ENCODE measurements at places on chromosomes 16 and 17. TPM values are rescaled to one million over a fixed set of nuclear protein-coding genes. Genes with fewer than 3 reads are reported as not detected.

DNA sequence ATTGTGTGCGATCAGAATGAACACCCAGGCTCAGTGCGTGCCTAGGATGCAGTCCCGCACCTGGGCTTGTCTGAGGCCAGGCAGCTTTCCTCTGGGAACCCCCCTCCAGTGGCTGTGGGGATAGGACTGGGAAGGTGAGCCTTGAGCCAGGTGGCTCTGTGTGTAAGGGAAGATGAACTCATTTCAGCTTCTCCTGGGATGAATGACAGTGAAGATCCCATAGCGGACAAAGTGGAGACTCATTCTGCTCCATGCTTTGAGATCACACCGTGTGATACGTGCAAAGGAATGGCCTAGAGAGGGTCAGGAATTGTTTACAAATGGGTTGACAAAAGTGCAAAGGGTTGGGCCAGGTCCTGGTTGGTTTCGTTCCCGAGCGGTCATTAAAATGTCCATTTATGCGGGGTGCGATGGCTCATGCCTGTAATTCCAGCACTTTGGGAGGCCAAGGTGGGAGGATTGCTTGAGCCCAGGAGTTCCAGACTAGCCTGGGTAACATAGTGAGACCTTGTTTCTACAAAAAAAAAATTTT, 15.8 kb downstream of the GPRC5C start:
- no peak overlapping the region for H3K4me3 ChIP-seq
- no peak overlapping the region for H3K27ac ChIP-seq
- H3K36me3 ChIP-seq = peaks cover 26% of the 10 kb centered on the region

DNA sequence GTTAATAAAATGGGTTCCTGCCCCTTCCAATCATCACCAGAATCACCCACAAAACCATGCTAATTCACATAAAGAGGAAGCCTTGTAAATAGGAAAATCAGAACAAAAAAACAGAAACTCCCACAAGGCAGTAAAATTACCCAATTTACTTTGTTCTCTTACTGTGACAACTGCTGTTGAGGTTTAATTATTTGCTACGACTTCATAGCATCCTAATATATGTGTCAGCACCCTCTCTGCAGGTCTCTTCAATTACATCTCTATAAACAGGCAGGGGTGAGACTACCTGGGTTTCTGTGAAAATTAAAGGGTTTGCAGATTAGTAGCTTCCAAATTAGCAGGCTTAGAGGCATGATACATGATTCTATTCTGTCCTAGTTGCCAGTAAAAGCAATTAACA, 2.7 kb downstream of the WDR59 start:
- H3K36me3 ChIP-seq = peaks cover 10% of the 10 kb centered on the region
- DNase-seq = no peak
- no peaks in the 10 kb centered on the region for H3K27me3 ChIP-seq
- H3K4me1 ChIP-seq = no peaks in the 10 kb centered on the region
- no peak overlapping the region for H3K27ac ChIP-seq

GRCh38 chr16:66652661-66653360, 43.7 kb downstream of the CMTM4 start:
- H3K4me3 ChIP-seq = no peak overlapping the region
- H3K27me3 ChIP-seq = no peaks in the 10 kb centered on the region
- H3K27ac ChIP-seq = no peak overlapping the region
- peaks cover 5% of the 10 kb centered on the region for H3K36me3 ChIP-seq
- no peak for DNase-seq
- no peaks in the 10 kb centered on the region for H3K4me1 ChIP-seq

DNA sequence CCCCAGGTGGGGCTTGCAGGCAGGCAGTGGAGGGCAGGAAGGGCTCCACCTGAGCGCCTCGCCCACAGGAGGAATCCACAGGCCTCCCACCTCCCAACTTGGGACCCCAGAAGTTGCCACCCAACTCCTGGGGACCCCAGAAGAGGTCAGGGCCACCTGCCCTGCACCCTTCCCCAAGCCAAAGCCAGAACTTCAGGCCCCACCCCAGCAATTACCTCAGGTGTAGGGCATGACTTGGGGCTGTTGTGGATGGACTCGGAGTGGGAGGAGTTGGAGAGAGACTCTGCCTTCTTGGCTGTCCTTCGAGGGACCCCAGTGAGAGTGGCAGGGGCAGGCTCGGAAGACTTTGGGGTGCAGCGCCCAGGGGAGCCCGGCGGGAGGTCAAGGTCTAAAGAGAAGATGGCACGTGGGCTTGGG, 10.5 kb downstream of the TSPOAP1 start:
- no peaks in the 10 kb centered on the region for H3K36me3 ChIP-seq
- H3K27me3 ChIP-seq = no peaks in the 10 kb centered on the region

DNA sequence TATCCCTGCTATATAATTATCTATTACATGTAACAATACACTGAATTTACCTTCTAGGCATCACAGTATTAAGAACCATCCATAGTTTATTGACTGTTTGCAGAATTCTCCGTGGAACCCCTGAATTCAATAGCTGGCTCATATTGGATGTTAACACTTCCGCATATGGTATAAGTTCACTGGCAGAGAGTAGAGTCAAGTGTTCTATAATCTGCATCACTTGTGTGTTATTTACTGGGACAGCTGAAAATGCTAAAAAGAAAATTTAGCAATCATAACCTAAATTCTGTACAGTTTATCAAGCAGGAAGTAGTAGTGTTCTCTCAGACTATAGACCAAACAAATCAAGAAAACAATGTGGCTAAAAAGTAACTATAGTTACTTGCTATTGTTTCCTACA, 14.5 kb upstream of the BRIP1 start:
- DNase-seq = no peak
- no peaks in the 10 kb centered on the region for H3K4me1 ChIP-seq
- no peak overlapping the region for H3K4me3 ChIP-seq
- H3K27me3 ChIP-seq = no peaks in the 10 kb centered on the region
- no peak overlapping the region for H3K27ac ChIP-seq
- peaks cover 61% of the 10 kb centered on the region for H3K36me3 ChIP-seq

GRCh38 chr17:78174346-78174869, 6.0 kb downstream of the SYNGR2 start:
- H3K27ac ChIP-seq = no peak overlapping the region
- H3K4me1 ChIP-seq = peaks cover 4% of the 10 kb centered on the region
- peaks cover 53% of the 10 kb centered on the region for H3K36me3 ChIP-seq
- H3K4me3 ChIP-seq = no peak overlapping the region

DNA sequence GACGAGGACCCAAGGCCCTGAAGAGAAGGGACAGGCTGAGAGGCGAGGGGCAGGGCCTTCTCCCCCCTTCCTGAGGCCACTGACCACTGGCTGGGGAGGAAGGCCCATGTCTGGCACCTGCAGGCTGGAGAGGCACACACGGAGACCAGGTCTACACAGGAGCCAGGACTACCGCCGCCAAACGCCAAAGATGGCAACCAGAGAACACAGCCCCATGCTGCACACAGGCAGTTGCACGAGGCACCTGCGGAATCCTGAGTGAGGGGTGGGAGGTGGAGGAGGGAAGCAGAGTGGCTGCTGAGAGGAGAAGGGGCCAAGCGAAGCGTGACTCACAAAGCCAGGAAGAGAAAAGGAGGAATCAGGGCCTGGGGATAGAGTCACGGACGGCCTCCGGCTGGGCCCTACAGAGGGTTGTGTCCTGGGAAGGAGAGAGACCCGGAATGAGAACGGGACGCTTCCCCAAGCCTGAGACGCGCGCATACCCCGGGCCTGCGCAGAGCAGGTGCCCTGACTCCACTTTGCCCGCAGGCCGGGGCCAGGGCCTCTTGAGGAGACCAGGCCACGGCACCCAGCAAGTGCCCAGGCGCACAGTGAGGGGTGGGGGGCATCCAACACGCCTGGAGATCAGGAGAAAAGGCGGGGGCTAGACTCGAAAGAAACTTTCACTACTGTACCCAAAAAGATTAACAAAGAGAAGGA, 28.7 kb upstream of the C16orf95 start:
- peaks cover 19% of the 10 kb centered on the region for H3K36me3 ChIP-seq
- no peaks in the 10 kb centered on the region for H3K27me3 ChIP-seq
- H3K27ac ChIP-seq = no peak overlapping the region
- H3K4me3 ChIP-seq = no peak overlapping the region
- no peak for DNase-seq

Gene DLX3
- total RNA-seq = 0.58 TPM

DNA sequence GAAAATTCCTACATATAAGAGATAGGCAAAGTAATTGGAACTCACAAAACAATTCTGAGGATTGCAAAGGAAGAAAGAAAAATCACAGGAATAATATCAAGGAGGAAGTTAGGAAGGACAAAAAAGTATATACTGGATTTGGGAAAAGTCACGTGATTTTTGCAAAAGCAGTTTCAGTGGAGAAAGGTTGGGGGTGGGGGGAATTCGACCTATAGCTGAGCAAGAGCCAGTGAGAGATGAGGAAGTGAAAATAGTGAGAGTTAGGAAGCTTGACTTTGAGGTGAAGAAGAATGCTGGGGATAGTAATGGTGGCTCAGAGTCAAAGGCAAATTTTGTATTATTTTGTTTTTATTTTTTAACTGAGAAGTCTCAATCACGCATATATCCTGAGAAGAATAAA, 438.0 kb upstream of the PMFBP1 start:
- H3K27ac ChIP-seq = no peak overlapping the region
- no peaks in the 10 kb centered on the region for H3K36me3 ChIP-seq
- no peaks in the 10 kb centered on the region for H3K4me1 ChIP-seq
- no peak for DNase-seq
- no peak overlapping the region for H3K4me3 ChIP-seq

Gene TBC1D3
- not detected for total RNA-seq

Gene PYDC1
- total RNA-seq = not detected

Gene NACA2
- not detected for total RNA-seq

Gene MYH13
- total RNA-seq = not detected

DNA sequence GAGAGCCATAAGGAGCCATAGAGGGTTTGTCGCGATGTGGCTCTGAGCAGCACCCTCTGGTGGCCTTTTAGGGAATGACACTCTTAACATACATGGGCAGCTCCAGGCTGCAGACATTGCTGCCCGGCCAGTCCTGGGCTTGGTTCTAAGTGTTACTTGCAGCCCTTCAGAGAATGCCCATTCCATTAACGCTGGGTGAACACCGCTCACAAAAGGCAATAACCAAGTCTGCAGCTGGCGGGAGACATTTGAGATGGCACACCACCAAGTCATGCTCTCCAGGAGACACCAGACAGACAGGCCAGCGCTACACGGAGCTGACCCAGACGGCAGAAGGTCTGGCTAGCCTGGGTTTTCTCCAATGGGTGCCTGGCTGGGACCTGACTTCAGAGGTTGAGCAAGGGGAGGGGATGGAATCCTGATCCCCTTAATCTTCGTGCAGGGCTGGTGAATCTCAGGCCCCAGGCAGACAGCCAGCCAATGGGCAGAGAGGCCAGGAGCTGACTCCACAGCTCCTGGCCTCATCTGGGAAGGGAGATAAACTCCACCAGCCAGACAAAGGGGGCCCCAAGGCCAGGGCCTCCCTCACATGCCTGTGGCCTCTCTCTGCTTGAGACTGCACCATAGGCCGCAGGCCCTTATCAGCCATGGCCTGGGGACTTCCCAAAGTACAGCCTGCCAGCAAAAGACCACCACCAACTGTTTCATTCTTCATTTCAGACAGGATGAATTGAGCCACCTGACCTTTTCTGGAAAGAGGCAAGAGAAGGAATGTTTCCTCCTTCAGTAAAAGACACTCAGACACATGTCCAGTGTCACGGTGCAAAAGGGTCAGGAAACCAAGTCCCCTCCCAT, 58.8 kb downstream of the ZDHHC7 start:
- H3K36me3 ChIP-seq = no peaks in the 10 kb centered on the region
- peaks cover 5% of the 10 kb centered on the region for H3K4me1 ChIP-seq
- H3K27me3 ChIP-seq = no peaks in the 10 kb centered on the region

GRCh38 chr16:79605999-79606398, 5.5 kb upstream of the MAF start:
- H3K27ac ChIP-seq = no peak overlapping the region
- no peak overlapping the region for H3K4me3 ChIP-seq
- peaks cover 2% of the 10 kb centered on the region for H3K4me1 ChIP-seq
- H3K27me3 ChIP-seq = peaks cover 9% of the 10 kb centered on the region

Gene CNTD1
- total RNA-seq = not detected

DNA sequence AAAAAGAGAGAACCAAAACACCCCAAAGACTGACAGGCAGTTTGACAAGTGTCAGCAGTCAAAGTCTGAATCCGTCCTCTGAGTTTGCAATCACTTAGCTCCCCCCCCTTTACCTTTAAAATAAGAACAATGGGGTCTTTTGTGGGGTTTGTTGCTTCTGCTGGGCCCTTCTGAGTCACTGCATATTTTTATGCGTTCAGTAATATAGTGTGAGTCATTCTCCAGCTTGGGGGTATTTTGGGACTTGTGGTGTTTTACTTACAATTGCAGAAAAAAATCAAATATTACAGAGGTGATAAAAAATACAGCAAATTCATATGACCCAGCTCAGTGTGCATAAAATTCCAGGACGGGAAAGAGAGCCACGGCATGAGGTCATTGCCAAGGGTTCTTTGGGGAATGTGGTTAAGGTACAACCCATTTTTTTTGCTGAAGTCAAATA, 120.1 kb downstream of the CYLD start:
- H3K27me3 ChIP-seq = no peaks in the 10 kb centered on the region
- H3K4me1 ChIP-seq = no peaks in the 10 kb centered on the region

DNA sequence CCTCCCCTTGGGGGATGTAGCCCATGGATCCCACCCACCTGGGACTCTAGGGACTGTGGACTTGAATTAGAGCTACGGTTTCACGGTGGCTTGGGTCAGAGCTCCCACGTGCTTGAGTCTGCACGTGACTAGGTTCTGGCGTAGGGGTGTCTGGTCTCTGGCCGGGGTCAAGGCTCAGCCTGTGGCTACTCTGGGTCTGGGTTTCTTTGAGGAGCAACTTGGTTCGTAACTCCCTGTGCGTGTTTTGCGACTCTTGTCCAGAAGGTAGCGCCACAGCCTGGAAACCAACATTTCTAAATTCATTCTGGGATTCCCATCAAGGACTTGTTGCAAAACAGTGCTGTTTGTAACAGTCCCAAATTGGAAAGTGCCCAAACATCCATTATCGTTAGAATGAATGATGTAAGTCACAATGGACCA, 470 bp upstream of the GGT6 start:
- DNase-seq = peak; percentile 83
- H3K27me3 ChIP-seq = no peaks in the 10 kb centered on the region
- H3K4me1 ChIP-seq = no peaks in the 10 kb centered on the region
- no peaks in the 10 kb centered on the region for H3K36me3 ChIP-seq

- no peaks in the 10 kb centered on the region for H3K4me1 ChIP-seq
- no peak overlapping the region for H3K4me3 ChIP-seq
- peaks cover 84% of the 10 kb centered on the region for H3K27me3 ChIP-seq
- H3K36me3 ChIP-seq = no peaks in the 10 kb centered on the region
- H3K27ac ChIP-seq = no peak overlapping the region
- DNase-seq = no peak
Measured at GRCh38 chr17:58236394-58236793, 2.0 kb upstream of the LPO start.

All from endodermal cell (in vitro differentiated cells).